ENCODE measurements at places on chromosomes 1 and 21.

DNA sequence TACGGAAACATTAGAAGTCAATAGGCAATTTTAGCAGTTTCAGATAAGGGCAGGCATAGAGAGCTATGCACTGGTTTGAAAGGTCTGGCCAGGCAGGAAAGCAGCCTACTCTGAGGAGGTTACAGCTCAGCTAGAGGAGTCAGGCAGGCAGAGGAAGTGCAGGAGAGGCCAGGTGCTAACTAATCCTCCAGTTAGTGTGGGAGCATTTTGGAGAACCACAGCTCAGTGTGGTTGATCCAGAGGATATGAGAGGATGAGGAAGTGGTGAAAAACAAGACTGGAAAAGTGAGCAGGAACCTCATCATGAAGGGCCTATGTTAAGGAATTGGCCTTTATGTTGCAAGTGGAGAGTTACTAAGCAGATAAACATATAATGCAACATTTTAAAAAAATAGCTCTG is 282.4 kb upstream of the SGIP1 start:
- DNase-seq: no peak

DNA sequence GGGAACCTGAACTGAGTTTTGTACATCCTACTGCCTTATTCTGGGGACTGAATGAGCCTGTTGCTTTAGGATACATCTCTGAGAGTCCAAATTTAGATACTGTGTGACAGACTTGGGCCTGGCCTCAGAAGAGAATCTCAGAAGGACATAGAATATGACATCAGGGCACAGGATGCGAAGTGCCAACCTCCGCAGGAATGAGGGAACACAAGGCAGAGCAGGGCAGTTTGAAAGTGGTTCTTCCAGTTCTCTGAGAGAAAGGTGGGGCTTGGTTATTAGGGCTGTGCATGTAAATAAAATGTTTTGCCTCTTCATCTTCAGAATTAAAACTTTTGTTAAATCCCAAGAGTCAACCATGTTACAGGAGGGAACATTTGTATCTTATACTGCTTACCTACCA is 23.1 kb downstream of the TRAF5 start:
- DNase-seq: no peak

DNA sequence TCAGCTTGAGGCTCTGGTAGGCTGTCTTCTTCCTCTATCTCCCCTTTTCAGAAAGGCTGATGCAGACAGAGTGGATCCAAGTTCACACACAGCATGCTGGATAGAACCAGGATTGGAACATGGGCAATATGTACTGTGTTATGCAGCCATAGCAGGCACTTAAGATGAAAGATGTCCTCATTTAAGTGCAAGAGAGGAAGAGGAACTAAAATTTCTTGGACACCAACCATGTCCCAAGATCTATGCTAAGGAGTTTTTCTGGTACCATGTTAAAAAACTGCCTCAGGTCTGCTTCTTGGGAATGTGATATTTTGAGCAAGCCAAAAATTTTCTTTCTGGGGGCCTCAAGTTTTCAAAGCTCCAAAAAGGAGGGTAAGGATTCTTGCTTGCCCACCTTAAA is 1.2 kb downstream of the SDHB start:
- DNase-seq: no peak

GRCh38 chr1:186155594-186155993 is 219.5 kb downstream of the TPR start:
- DNase-seq: no peak

DNA sequence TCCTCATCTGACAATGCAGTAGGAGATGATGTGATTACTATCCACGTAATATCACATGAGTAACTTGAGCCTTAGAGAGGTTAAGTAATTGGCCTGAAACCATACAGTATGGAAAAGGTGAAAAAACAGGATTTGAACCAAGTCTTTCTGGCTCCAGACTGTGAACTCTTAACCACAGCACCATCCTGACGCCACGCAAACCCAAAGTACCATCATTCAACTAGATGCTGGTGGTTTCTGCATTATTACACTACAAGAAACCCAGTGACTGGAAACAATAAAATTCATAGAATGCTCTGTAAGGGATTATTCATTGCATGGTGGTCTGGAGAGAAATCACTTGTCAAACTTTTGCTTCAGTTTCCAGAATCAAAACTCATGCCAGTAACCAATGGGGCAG is 90.7 kb downstream of the MAB21L3 start:
- DNase-seq: no peak

DNA sequence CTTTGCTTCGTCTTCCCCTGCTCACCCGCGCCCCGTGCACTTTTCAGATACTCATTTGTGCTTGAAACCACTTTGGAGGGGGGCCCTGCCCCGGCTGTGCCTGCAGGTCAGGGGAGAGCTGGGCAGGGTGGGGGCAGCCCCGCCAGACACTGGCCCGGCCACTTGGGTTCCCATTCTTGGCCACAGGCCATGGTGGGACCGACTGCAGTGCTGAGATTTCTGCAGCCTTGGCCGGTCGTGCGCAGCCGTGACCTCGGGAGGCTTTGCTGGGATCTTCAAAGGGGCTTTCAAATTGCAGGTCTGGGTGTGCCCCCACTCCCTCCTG is 54.5 kb upstream of the TTC34 start:
- no peak for DNase-seq

GRCh38 chr1:14142397-14143100 is 442.6 kb downstream of the PRDM2 start:
- no peak for DNase-seq

DNA sequence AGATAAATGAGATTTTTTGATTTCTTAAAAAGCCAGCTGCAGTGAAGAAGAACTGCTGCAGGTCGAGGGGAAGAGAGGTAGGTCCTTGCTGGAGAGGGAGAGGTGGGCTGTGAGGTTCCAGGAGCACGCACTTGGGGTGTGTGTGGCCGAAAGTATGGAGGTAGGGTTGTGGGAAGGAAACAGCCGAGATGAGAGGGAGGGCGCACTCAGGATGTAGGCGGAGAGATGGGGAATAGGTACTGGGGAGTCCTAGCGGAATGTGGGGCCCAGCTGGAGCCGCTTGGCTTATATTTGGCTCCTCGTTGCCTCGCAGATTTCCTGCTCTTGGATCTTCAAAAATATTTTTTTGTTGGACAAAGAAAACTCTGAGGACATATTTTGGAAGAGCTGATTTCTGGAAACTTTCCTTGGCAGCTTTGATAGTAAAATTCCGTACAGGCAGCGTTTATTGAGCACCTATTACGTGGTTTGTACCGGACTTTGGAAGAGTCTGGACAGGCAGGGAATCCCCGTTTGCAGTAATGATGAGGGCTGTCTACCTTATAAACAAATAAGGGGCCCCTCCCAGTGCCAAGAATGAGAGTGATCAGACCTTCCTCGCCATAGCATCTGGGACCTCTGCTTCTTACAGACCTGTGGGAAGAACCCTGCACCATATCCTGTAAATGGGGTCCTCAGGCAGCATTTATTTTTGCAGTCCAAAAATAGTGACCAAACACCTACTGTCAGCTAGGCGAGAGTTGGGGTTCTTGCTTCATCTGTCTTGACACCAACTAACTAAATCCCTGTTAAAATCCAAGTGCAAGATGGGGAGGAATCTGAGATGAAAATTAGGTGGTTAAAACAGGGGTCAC is 1.5 kb downstream of the LRRC8D start:
- DNase-seq: no peak

DNA sequence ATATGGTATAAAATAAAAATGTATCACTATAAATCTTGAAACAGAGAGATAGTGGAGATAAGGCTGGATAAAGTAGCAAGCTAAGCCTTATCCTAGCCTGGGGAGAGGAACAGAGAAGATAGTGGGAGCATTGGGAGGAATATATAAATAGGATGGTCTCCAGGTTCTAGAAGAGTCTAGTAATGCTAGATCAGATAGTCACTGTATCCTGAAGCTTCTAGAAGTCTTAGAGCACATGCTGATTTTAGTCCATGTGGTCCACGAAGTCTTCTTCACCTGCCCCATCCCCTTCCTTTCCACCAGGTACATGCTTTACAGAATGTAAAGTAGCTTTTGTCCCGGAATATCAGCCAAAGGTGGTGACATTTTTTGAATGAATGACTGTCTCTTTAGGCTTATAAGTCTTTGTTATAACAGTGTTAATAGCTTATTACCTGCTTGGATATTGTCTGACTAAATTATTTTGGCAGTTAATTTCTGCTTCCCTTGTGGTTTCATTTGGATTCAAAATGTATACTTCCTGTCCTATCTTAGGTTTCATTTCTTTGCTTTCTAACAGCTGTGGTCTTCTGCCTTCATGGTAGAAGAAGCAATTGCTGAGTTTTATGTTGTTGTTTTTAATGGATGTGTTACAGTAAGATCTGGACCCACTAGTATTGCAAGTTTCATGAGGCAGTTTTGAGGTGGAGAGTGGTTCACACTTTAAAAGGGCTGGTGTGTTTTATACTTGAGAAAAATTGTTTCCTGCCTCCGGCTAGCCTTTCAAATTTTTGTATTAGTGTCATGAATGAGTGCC is 5.9 kb downstream of the SMG7 start:
- no peak for DNase-seq

GRCh38 chr1:192905049-192905448 is 96.2 kb downstream of the RGS2 start:
- no peak for DNase-seq

DNA sequence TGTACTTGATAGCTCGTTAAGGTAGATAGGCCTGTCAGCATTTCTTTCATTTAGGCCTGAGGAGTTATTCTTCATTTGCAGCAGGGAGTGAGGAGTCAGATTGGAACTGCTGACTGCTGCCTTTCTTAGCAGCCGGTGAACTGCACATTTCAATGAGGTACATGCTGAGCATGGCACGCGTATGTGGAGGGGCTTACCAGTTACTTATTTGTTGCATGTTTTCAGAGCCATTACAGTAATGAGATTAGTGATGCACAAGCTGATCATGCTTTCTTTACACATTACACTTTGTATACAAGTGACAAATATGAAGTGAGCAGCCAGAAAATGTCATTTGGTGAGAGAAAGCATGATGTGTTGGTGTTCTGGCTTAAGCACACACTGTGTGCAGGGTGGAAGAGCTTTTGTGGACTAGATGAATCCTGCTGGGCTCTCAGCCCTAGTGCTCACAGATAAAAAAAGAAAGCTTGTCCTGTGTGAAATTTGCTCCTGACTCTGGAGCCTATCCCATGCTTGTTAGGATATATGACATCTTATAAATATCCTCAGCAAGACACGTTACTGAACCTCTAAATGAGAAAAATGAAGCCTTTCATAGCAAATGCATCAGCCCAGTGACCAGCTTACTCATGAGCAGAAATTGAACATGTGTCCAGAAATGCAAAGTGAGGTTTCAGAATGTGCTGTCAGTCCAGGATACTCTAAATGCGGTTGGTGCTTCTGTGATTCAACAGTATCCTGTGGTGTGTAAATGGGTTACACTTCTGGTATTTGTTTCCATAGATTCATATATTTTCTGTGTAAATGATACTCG is 574.7 kb upstream of the ADGRL2 start:
- DNase-seq: no peak

Measured in activated naive CD8-positive, alpha-beta T cell treated with anti-CD3 and anti-CD28 coated beads, Interleukin-2, amount 50 U/mL, for 16 hours (primary cell).